ENCODE measurements at places on chromosomes 4 and X.

- DNase-seq, result no peak
Observed at GRCh38 chr4:81482326-81482725, 10.6 kb upstream of the RASGEF1B start.

DNA sequence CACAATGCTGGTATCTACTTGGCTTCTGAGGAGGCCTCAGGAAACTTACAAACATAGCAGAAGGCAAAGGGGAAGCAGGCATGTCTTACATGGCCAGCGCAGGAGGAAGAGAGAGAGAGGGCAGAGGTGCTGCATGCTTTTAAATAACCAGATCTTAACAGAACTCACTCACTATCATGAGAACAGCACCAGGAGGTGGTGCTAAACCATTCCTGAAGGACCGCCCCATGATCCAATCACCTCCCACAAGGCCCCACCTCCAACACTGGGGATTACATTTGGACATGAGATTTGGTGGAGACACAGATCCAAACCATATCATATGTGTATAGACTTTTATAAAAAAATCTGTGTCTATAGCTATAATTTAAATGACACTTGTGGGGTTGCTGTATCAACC lies 48.6 kb upstream of the ERVMER34-1 start:
- no peak for DNase-seq

GRCh38 chr4:6233929-6234328 lies 33.6 kb upstream of the JAKMIP1 start:
- no peak for DNase-seq

GRCh38 chr4:97103252-97103651 lies 1040.0 kb downstream of the STPG2 start:
- DNase-seq, result no peak

DNA sequence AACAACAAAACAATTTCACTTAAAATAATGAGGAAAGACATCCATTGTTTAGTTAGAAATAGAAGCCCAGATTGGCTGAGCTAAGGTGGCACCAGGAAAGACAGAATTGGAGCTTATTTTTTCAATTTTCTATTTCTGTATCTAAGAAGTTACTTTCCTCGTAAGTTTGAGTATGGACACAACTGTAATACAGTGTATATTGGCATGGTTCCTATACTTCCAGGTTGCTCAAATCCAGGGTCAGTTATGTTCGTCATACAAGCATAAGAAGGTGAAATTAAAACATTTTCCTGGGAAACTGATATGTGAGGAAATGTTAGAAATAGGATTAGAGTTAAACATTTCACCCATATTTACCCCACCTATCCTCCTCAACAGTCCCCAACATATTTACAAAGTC lies 170.4 kb upstream of the AGA start:
- DNase-seq, result no peak

DNA sequence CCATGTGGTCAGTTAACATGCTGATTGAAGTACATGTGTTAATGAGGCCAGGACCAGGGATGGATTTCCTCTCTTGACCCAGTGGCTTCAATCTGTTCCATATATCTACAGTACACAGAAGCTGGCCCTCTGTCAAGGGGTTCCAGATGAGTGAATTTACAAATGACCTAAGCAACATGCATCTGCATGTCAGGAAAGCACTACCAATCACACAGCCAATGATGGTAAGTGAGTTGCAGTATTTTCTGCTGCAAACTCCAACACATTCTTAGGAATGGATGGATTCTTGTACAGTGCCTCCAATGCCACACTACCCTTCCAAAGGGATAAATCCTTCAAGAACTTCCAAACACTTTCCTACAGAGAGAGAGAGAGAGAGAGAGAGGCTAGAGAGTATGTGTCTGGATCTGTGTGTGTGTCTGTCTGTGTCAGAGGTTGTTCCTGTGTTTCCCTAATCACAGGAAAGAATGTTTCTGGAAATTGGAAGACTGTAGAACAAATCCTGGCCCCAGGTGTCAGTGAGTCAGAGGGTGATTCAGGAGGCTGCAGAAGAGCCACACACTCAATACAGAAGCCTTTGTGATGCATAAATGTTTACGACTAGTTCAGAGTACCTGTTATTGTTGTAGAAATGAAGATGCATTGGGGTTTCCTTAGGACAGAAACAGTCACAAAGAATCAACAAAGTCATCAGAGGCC lies 107.5 kb downstream of the GUCY2F start:
- no peak for DNase-seq

DNA sequence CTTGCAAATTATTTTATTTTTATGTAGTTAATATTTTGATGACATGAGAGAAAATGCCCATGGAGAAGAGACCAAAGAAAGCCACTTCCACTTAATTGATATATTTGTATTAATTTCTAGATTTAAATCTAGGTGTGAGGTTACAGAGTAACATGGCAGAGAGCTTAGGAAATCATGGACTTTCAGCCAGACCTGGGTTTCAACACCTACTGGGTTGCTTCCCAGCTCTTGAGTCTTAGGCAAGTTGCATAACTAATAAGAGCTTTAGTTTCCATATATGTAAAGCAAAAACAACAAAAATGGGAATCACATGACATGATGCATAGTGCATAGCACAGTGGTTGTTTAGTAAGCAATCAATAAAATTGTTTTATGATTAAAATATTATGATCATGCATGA lies 413.3 kb downstream of the CCSER1 start:
- DNase-seq, result no peak

DNA sequence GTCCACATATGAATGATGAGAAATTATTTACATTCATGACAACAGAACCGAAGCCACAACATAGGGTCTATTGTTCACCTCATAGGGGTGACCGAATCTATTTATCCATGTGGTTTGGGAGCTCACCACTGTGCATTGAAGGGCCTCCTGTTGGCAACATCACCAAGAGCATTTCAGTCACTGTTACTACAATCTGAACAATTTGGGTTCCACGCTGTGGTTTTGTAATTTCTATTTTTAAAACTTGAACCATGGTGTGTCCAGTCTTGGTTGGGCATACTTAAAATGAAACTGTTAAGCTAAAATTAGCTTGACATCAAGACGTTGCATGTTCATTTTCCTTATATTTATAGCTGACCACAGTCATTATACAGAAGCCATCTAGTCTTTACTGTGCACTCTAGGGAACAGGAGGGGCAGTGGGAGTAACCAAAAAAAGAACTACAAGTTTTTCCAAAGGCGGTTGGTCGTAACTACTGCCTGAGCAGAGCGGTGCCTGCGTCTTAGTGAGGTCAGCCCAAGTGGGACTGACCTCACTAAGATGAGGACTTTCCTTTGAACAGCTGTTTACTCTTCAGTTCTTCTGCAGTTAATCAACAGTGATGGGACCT lies 192.1 kb downstream of the SPRY1 start:
- no peak for DNase-seq

Data from heart right ventricle (tissue), 16 donors.